ENCODE measurements at places on chromosomes 11 and 22.

DNA sequence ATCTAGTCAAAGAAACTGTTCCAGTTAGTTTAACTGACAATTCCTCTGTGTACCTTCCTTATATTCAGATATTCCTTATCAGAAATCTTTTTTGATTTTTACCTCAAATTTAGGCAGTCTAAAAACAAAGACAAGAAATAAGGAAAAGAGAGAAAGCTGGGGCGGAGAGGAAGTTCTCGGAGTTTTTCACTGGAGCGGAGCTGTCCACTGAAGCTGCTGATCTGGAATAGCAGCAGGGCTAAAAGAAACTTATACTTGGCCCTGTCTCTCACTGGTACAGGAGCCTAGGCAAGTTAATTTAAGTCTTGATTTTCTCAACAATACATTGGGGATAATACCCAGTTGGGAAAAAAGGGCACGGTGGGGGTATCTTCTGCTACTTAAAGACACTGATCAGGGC, 59.2 kb upstream of the CYP2D6 start:
- no peak for DNase-seq

DNA sequence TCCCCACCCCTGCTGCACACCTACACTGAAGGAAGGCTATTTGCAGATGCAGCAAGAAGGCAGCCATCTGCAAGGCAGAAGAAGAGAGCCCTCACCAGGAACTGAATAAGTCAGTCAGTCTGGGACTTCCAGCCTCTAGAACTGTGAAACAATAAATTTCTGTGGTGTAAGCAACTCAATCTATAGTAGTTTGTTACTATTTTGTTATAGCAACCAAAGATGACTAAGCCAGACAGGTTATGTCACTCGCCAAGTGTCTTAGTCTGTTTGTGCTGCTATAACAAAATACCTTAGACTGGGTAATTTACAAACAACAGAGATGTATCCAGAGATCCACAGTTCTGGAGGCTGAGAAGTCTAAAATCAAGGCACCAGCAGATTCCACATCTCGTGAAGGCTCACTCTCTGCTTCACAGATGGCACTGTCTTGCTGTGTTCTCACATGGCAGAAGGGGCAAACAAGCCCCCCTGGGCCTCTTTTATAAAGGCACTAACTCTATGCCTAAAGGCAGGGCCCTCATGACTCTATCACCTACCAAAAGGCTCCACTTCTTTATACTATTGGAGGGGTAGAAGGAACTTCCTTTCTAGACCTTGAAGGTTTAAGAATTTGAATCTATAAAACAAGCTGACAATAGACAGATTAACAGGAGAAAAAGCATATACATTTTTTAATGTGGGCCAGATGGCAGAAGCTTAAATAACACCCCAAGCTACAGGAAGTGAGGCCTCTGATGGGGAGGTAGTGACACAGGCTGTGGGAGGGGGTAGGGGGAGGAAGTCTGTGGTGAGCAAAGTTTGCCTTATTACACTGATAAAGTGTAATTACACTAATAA, 12.3 kb downstream of the APOL6 start:
- DNase-seq: no peak

DNA sequence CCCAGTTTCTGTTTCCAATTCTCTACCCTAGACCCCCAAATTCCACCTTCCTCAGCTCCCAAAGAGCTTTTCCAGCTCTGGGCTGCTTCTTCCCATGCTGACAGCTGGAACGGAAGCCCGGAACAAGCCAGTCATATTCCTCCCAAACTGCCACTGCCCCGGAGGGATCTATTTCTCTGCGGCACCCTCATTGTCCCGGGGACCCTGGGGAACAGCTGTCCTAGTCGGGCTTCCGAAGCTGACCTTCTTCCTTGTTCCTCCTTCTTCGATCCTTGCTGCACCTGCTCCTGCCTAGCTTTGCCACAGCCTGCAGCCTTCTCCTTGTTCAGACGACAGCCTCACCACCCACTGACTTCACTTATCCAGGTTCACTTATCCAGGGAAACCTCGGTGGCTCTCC, 105.7 kb downstream of the TSPAN18 start:
- no peak for DNase-seq

GRCh38 chr11:67302571-67303131, 679 bp upstream of the SSH3 start:
- no peak for DNase-seq

GRCh38 chr22:18075720-18076497, 1.9 kb upstream of the PEX26 start:
- DNase-seq: peak; percentile 23

DNA sequence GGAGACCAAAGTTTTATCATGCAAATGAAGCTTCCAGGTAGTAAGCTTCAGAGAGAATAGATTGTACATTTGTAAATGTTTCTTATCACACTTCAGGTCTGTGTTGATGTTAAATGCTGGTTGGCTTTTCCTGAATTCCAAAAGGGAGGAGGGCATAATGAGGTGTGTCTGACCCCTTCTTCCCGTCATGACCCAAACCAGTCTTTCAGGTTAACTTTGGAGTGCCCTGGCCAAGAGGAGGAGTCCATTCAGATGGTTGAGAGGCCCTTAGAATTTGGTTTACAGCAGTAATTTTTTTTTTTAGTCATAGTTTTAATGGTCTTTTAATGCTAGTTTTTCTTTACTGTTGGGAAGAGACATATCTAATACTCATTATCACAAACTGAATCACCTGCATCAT, 2.5 kb downstream of the OR6X1 start:
- no peak for DNase-seq

GRCh38 chr11:65776710-65777141, 4.0 kb downstream of the AP5B1 start:
- DNase-seq: no peak

GRCh38 chr11:28767574-28767973, 659.4 kb downstream of the METTL15 start:
- no peak for DNase-seq

- DNase-seq: no peak
These were observed 830 bp upstream of the SPDYC start for GRCh38 chr11:65169164-65169641.

All from stimulated activated effector memory CD8-positive, alpha-beta T cell treated with anti-CD3 and anti-CD28 coated beads, Interleukin-12 subunit alpha, Interleukin-12 subunit beta, amount 100 ng/mL, for 72 hours (primary cell).